ENCODE measurements at places on chromosomes 3 and 15. TPM values are rescaled to one million over a fixed set of nuclear protein-coding genes. Genes with fewer than 3 reads are reported as not detected.

Gene GOLGA8S
- 0.82 TPM for total RNA-seq

Gene GABRR3
- 25.8 TPM for total RNA-seq

Gene ACSBG1
- 1.0 TPM for total RNA-seq

Gene RASGRF1
- total RNA-seq: 3.5 TPM

Gene FHIT
- total RNA-seq: 6.8 TPM

Gene P2RY12
- 3.0 TPM for total RNA-seq

Gene PLSCR5
- not detected for total RNA-seq

Gene LMAN1L
- 3.0 TPM for total RNA-seq

Gene KLHL24
- total RNA-seq: 301 TPM

Gene CLDN16
- total RNA-seq: 0.16 TPM

Gene PSTPIP1
- 3.4 TPM for total RNA-seq

Gene DAPK2
- total RNA-seq: 6.5 TPM

Gene SLC28A1
- total RNA-seq: 0.16 TPM

Gene A4GNT
- total RNA-seq: 0.33 TPM

Gene ZIC1
- 19.4 TPM for total RNA-seq

Gene GXYLT2
- 33.9 TPM for total RNA-seq

Gene TM4SF4
- total RNA-seq: not detected

Gene SERINC4
- total RNA-seq: 3.8 TPM

Gene VIPR1
- 3.7 TPM for total RNA-seq

Gene ARL14
- not detected for total RNA-seq

Gene PPP1R14D
- not detected for total RNA-seq
